ENCODE measurements at places on chromosomes 11 and 22.

- no peak for DNase-seq
These were observed 2.0 kb upstream of the CAPN5 start for GRCh38 chr11:77064648-77065217.

DNA sequence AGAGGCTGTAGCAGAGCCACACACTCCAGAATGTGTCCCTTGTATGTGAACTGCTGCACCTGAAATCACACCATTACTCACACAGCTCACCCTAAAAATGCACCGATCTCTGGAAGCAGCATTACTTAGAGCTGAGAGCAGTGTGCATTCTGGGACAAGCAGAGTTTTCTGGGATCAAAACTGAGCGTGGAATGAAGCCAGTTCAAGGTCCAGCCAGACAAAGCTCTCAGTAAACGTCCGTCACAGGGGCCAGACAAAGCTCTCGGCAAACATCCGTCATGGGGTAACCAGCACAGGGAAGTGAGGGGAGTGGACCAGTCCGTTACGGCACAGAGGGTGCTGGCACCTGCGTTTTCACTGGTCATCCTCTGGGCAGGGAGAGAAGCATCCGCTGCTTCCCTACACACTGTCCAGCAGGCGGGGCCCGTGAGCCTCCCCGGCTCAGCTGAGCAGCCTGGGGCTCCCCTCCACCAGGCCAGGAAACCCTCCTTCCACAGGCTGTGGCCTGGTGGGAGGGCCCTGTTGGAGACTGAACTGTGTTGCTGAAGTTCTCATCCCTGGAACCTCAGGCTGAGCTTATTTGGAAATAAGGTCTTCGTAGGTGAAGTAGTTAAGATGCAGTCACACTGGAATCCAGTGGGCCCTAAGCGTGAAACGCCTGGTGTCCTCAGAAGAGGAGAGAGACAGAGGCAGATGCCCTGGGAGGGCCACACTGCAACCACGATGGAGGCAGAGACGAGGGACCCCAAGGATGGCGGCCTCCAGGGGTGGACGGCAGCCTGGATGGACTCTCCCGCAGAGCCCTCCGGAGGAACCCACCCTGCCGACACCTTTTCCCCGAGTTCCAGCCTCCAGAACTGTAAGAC lies 883.9 kb downstream of the BRD1 start:
- DNase-seq, result no peak

DNA sequence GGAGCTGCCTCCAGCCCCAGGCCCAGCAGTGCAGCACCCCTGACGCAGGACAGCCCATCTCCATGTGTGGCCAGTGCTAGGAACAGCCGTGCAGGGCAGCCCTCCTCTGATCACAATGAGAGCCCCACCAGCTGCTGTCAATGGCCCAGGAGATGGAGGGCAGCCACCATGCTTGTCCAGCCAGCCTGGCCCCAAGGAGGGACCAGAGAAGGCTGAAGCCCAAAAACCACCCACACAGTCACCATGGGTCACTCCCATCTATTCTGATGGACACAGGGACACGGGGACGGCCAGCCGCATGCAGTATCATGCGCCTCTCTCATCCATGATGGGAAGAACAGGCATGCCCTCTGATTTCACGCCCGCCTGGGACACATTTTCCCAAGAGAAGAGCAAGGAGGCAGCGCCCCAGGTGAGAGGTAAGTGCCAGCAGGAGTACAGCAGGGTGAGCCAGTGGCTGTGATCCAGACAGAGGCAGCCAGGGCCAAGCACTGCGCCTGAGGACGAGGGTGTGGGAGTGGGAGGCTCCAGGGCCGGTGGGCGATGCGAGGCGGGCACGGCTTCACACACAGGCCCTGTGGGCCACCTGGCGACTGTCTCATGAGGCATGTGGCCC lies 33.6 kb upstream of the GNB1L start:
- no peak for DNase-seq

GRCh38 chr22:38122616-38123015 lies 12.1 kb upstream of the BAIAP2L2 start:
- DNase-seq, result no peak

GRCh38 chr22:27918341-27919221 lies 475 bp downstream of the PITPNB start:
- peak; percentile 17 for DNase-seq

DNA sequence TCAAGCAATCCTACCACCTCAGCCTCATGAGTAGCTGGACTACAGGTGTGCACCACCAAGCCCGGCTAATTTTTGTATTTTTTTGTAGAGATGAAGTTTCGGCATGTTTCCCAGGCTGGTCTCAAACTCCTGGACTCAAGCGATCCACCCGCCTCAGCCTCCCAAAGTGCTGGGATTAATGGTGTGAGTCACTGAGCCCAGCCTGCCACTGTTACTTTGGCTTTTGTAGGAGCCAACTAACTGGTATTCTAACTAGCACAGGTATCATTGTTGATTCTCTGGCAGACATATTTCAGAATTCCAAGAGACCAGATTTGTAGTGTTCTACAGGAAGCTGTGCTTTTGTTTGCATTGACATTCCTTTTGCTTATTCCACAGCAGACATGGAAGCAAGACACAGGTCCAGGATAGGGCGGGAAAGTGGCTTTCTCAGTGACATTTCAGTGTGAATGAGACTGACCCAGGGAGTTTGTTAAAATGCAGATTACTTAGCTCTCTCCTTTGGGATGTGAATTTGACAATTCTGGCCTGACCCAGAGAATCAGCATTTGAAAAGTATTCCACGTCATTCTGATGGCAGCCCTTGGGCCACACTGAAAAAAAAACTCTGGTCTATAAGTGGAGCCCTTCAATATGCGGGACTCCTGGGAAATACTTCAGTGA lies 52.2 kb upstream of the PAX6 start:
- no peak for DNase-seq

DNA sequence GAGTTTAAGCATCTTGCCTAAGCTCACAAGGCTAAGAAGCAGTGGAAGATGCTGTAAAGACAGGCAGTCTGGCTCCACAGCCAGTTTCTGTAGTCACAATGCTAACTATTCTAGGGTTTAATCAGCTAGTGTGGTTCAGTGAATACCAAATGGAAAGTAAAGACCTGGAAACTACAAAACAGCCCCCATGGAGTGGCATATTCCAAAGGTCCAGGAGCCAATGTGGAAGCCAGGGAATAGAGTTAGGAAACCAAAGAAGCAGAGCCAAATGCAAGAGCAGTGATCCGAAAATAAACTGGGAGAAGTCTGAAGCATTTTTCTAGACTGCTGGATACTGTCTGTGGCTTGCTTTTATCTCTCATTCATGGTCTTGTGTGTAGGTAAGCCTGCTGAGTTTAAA lies 731.2 kb upstream of the ANO5 start:
- no peak for DNase-seq

- DNase-seq, result no peak
These were observed 80.1 kb downstream of the MICAL3 start for GRCh38 chr22:17944256-17944655.

DNA sequence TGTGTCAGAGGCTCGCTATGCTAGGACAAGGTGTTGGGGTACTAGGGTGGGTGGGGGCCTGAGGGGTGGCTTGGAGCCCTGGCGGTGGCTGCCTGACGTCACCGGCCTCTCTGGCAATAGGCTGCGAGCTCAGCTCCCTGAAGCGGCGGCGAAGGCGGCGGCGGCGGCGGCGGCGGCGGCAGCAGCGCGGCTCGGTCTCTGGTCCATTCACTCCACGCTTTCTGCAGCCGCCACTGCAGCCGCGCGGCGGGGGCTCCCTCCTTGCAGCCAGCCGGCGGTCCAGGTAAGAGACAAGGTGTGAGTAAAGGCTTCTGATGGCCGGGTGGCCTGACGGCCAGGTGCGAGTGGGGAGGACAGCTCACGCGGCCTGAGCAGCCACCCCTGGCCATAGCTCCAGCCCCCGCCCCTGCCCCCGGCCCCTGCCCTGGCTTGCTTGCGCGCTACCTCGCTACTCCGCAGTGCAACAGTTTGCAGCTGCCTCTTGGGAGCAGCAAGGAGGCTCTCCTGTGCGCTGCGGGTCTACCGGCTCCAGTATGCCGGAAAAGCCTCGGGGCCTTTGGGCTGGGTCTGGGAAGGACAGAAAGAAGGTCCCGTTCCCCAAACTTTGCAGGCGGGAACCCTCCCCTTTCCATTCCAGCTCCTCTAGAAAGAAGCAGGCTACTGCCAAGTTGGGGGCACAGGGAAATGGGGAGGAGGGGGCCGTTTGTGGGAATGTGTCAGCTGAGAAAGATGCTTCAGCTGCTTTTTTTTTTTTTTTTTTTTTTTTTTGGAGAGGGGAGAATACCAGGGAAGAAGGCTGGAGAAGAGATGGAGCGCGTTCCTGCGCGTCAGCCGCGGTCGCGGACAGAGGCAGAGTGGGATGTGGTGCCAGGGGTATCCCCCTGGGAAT lies at the start of gene C11orf87:
C11orf87 (plus strand) TSS at position 210 of the 889 bp plus-strand sequence. CDS start 1,444 bp downstream, outside the sequence.
- DNase-seq, result no peak

DNA sequence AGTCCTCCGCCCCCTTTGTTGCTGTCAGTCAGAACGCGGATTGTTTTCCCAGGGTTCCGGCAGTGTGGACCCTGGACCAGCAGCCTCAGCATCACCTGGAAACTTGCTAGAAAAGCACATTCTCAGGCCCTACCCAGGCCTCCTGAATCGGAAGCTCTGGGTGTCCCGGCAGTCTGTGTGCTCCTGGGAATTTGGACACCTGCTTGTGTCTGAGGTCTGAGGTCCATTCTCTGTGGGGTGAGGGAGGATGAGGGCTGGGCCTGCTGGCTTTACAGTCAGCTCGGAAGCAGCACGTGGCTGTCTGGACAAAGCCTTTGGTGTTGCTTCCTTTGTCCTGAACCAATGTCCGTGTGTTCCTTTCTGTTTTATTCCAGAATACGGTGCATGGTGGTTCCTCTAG lies 299.7 kb downstream of the TBC1D22A start:
- no peak for DNase-seq

- no peak for DNase-seq
These were observed 39.3 kb upstream of the PANX1 start for GRCh38 chr11:94089341-94089740.

GRCh38 chr11:100578831-100579311 lies 108.2 kb upstream of the ARHGAP42 start:
- no peak for DNase-seq

DNA sequence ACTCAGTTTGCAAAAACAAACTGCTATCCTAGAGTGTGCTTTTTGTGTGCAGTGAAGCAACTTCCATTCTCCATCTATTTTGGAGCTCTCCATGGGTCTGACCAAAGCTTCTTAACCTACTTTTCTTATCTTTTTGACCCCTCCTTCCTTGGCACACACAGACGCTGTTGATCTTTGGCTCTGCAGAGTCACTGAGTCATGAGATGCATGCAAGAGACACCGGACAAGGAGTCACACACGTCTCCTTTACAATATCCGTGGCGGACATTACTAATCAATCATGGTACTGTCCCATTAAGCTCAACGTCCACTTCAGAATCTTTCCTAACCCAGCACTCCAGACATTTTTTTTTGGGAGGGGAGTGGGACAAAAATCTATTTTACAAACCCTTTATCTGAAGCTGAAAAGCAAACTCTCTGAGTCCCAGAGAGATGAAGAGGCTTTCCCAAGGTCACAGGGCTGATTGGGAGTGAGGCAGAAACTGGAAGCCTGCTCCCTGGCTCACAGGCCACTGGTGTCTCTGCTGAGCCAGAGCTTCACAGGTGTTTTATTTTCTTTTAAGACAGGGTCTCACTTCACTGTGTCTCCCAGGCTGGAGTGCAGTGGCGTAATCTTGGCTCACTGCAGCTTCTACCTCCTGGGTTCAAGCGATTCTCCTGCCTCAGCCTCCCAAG lies 165.8 kb upstream of the SYT13 start:
- DNase-seq, result no peak

DNA sequence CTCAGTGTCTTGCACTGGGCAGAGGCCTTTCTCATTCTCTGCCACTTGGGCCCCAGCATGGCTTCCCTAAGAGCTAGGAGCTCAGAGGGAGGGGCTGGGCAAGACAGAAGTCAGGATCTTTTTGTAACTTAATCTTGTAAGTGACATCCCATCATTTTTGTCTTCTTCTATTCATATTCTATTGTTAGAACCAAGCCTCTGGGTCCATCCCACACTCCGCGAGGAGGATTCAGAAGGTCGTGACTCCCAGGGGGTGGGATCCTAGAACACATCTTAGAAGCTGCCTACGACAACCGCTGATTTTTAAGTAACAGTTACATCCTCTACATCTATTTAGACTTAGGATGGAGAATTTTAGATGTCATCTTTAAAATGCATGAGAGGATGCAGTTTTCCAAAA lies 1.5 kb upstream of the IL17RA start:
- DNase-seq, result no peak

GRCh38 chr11:128462922-128463321 lies 124.4 kb downstream of the ETS1 start:
- DNase-seq, result no peak

GRCh38 chr11:73393479-73394415 lies 17.5 kb downstream of the RELT start:
- peak; percentile 34 for DNase-seq

DNA sequence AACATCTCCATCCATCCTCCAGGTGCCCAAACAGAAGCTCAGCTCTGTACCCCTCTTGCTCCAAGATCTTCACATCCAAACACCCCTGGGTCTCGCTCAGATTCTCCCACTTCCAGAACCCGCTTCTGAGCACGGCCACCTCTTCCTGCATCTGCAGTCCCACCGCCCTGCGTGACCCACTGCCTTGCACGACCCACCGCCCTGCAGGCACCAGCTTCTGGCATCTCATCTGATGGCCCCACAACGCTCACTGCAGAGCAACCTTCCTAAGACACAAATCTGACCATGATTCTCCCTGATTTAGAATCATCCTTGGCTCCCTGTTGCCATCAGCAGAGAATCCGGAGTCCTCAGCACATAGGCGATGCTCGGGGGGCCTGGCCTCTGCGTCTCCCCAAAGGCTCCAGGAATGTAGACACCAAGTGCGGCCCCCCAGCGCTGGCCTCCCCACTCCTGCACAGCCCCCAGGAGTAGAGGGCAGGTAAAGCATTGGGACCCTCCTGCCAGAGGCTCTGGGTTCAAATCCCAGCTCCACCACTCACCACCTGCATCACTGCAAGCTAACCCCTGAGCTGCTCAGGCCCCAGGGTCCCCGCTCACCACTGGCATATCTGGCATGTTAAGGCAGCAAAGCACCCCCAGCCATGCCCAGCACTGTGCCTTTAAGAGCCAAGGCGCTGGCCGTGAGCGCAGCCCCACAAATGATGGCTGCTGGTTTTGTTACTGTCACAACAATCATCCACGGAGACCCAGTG lies 459.3 kb downstream of the BRD1 start:
- DNase-seq, result no peak

GRCh38 chr11:102172127-102172848 lies 62.0 kb downstream of the YAP1 start:
- no peak for DNase-seq

GRCh38 chr11:34968862-34969261 lies 52.4 kb downstream of the PDHX start:
- no peak for DNase-seq

- no peak for DNase-seq
These were observed 676.3 kb upstream of the ANO3 start for GRCh38 chr11:25655636-25656035.

DNA sequence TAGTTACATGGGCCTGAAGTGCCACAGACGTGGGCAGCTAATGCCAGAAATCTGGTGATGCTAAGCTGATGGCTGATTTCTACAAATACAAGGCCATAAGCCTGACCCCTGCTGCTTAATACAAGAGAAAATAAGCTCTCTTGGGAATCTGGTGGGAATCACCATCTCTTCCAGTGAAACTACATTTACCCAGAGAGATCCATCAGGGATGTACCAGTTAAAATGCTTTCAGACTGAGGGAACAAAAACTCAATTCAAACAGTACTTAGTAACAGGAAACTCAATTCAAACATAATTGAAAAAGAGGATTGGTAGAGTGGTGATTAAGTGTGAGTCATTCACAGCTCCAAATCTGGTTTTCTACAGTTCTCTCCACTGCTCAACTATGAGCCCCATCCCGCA lies 1.7 kb upstream of the CAVIN3 start:
- DNase-seq, result no peak
